Activated T-helper 1 cell treated with anti-CD3 and anti-CD28 coated beads, Interleukin-2, amount 50 U/mL, for 16 hours (primary cell): ENCODE measurements at places on chromosomes 16 and 17.

GRCh38 chr16:4033951-4034350 lies 82.3 kb downstream of the ADCY9 start:
- no peak for DNase-seq

DNA sequence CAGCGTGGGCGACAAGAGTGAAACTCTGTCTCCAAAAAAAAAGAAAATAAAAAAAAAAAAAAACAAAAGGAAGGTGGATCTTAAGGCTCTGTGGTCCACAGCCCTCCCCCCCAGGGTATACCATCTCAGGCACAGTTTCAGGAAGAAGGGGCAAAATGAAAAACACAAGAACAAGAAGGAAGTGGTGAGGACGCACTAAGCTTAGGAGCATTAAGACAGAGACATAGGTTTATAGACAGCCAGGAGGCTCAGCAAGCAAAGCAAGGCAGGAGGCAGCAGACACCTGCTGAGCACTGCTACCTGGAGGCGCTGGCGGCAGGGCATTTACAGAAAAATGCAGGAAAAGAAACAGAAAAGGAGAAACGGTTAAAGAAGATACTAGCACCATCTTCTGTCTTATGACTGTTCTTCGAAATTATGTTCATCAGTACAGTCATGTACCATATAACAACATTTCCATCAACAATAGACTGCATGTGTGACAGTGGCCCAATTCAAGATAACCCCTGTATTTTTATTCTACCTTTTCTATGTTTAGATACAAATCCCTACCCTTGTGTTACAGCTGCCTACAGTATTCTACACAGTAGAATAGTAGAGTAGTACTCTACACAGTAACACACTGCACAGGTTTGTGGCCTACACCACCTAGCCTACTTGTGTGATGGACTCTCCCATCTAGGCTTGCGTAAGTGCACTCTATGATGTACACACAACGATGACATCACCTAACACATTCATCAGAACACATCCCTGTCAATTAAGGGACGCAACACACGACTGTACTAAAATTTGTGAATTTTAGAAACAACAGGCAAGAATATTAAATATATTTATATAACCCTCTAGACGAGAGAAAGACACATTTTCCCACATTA lies 62.5 kb downstream of the XPO6 start:
- DNase-seq, result no peak

- peak; percentile 67 for DNase-seq
These were observed 31.2 kb downstream of the NSMCE1 start for GRCh38 chr16:27237219-27238015.

DNA sequence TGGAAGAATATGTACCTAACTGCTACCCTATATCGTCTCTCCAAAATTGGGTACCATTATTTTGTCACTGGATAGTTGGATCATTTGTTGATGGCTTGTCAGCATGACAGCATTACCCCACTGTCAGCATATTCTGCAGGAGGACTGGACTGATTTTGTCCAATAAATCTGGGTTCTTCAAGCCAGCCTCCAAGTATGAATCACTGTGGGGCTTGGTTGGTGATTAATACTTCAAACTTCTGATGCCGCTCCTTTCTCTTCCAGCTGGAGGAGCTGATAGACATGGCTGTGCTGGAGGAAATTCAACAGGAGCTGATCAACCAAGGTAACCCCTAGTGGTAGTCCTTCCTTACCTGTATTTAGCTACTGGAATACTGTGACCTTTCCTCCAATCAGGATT lies 2.5 kb downstream of the RPAIN start:
- DNase-seq, result no peak

DNA sequence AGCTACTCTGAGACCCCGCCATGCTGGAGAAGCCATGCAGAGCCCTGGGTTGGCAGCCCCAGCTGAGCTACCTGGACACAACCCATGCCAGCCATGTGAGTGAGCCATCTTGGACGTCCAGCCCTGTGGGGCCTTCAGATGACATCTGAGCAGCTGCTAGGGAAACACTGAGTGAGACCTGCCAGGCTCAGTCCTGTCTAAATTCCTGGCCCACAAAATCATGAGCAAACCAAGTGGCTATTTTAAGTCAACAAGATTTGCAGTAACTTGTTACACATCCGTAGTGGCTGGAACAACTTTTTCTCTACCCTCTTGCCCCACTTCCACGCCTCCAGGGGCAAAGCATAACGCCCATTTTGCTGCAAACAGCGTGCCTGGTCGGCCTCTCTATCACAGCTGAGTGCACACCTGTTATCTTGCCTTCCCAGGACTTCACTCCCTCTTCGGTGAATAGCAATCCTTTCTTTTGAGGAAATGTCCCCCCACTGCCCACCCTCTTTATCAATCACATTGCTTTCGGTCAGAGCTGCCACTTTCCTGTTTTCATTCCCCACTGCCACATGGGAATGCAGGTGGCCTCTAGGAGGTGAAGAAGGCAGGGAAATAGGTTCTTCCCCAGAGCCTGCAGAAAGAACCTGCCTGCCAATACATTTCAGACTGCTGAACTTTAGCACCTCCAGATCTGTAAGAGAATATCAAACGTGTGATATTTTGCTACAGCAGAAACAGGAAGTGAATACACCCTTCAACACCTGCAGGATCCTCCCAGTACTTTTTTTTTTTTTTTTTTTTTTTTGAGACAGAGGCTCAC lies 7.4 kb upstream of the SCIMP start:
- no peak for DNase-seq

- DNase-seq, result no peak
These were observed 108.0 kb upstream of the CIBAR2 start for GRCh38 chr16:85220125-85220839.

DNA sequence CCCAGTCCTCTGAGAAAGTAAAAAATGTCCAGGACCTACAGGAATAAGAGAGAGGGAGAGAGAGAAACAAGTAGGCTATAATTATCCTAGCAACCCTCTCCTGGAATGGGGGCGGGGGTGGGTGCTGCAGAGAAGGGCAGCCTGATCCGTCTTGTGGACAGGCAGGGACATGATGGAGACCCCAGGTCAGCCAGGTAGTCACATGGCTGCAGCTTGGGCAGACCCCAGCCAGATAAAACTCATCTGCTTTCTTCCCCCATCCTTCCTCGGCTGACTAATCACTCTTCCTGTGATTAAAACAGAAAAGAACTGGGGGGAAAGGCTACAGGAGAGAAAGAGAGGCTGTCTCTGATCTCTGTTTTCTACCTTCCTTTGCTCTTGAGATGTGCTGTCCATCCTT lies 32.6 kb downstream of the COPZ2 start:
- no peak for DNase-seq

DNA sequence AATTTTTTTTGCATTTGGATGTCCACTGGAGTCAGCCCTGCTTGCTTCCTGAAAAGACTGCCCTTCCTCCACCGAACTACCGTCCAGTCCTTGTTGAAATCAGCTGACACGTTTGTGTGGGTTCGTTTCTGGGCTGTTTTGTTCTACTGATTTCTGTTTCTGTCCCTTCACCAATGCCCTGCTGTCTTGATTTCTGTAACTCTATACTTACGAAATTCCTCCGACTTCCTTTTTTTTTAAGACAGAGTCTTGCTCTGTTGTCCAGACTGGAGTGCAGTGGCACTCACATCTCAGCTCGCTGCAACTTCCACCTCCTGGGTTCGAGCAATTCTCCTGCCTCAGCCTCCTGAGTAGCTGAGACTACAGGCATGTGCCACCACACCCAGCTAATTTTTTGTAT lies 8.4 kb upstream of the GAA start:
- DNase-seq, result no peak

- no peak for DNase-seq
These were observed 57.9 kb upstream of the FOXF1 start for GRCh38 chr16:86452451-86452850.

DNA sequence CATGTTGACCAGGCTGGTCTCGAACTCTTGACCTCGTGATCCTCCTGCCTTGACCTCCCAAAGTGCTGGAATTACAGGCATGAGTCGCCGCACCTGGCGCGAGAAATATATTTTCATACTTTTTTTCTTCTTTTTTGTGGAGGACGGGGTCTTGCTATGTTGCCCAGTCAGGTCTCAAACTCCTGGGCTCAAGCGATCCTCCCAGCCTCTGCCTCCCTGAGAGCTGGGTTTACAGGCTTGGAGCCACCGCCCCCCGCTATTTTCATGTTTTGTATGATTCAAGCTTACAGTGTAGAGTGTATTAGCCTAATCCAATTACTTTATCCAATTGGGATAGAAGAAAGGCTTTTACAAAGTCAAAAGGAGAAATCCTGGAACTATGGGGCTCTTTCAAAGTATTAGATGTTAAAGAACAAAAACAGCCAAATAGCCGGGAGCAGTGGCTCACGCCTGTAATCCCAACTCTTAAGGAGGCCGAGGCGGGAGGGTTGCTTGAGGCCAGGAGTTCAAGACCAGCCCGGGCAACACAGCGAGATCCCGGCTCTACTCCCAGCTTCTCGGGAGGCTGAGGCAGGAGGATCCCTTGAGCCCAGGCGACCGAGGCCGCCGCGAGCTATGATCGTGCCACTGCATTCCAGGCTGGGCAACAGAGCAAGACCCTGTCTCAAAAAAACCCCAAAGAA lies 1.4 kb upstream of the MAP1LC3B start:
- DNase-seq, result no peak

GRCh38 chr16:2523801-2524231 lies 3.6 kb downstream of the AMDHD2 start:
- DNase-seq, result no peak

DNA sequence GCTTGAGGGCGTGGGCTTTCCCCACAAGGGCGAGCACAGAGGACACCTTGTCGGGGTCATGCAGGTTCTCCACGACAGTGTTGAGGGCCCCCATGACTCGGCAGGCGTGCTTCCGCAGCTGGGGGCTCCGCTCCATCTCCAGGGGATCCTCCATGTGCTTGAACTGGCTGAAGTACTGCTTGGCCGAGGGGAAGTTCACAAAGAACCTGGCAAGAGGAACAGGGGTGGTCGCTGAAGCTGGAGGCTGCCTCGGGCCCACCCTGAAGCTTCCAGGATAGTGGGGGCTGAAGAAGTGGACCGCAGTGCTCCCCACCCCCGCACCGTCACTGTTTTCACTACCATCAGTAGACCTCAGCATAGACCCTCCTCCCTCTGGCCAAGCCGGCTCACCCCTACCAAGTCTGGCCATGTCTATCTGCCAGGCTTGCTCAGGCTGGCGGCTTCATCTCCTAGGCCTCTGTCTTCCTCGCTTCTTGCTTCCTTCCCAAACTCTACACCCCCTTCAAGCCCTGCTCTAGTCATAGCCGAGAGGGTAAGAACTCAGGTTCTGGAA lies 5.9 kb downstream of the CYGB start:
- DNase-seq, result no peak

DNA sequence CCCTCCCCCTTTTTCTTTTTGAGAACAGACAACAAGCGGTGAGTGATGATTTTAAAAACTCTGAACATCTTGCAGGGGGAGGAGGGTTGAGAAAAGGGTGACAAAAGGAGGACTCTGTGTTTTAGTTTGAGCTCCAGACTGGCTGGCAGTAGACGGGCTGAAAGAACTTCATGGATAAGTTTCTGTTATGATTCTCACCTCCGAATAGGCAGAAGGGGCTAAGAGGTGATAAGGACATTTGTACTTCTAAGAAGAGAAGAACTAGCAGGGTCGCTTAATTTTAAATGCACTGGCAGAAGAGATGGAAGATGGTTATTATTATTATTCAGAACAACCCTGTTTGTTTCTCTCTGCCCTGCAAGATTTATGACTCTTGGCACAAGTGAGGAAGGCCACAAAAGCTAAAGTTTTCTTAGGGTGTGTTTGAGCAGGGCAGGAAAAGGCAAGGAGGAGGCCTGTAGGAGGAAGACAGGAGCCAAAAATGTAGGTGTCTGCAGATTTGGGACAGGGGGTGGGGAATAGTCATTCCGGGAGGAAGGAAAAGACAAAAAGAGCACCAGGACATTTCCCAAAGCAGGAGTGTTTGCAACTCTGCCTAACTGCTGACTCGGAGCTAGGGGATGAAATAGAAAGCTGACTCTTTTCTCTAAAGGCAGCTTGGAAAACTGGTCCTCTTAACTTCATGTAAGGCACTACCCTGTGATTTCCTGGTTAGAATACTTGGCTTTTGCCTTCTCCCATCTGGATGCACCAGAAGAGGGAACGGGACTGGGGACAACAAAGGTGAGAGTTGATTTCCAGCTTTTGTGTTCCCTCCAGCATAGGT lies 11.9 kb upstream of the HOXB2 start:
- no peak for DNase-seq

- no peak for DNase-seq
These were observed 124.2 kb downstream of the METRNL start for GRCh38 chr17:83203472-83204221.

DNA sequence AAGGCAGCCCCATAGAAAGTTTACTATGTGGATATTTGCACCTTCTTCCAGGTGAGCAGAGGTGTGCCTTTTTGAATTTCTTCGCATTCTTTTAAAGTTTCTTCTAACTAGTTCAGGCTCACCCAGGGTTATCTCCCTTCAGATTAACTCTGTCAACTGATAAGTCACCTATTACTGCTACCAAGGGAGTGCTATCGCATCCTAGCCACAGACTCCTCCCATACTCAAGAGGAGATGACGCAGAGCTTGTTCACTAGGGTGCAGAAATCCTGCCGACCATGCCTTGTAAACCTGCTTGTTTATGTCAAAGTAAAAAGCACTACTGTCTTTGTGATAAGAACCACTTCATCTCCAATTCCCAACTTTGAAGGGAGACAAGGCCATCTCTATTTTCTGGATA lies 390.1 kb downstream of the RBFOX1 start:
- DNase-seq, result no peak

DNA sequence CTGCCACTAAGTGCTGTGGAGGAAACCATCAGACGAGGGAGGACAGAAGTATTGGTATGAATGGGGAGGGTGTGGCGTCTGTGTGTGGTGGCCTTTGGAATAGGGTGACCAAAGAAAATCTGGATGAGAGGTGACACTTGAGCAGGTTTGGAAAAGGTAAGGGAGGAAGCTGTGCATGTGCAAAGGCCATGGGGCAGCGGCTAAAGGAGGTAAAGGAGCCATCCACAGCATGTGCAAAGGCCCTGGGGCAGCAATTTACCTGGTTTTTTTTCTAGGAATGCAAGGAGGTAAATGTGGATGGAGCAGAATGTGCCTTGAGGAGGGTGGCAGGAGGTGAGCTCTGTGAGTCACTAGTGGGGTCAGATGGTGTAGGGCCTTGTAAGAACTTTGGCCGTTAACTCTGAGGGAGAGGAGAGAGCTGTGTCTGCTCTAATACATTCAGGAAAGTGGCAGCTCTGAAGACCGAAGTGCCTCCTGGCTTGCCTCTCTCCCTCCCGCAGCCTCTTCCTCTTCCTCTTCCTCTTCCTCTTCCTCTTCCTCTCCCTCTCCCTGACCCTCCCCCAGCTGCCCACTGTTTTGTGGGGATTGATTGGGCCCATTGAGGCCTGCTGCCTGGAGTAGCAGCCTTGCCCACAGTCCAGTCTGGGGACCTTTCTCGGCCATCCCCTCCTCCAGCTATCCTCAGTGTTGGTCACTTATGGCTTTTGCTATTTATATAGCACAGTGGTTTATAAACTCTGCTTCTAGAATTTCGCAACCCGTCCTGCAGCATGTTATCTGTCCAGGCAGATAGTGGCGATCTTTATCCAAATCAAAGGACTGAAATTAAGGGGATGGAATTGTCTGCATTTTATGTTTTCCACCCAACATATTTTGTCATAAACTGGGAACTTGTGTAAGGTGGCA lies 38.7 kb downstream of the CMIP start:
- DNase-seq, result no peak

GRCh38 chr17:29577385-29578211 lies 9.1 kb downstream of the TP53I13 start:
- no peak for DNase-seq
